ENCODE measurements at places on chromosomes 1 and 21.

DNA sequence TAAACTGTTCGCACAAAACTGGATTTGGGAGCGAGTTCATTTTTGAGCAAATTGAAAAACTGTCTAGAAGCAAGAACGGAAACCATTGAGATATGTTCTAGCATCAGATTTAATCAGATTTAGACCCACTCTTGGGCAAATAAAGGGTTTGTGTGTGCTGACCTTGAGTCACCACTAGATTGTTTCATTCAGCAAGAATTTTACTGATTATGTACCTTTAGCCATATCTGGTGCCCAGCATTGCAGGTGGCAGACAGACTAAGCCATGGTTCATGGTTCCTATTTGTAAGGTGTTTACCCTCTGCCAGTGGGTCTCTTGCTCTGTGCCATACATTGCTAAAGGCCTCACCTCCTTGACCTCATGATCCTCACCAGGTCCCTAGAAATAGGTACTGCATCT lies 1.4 kb downstream of the NUDC start:
- DNase-seq = no peak

DNA sequence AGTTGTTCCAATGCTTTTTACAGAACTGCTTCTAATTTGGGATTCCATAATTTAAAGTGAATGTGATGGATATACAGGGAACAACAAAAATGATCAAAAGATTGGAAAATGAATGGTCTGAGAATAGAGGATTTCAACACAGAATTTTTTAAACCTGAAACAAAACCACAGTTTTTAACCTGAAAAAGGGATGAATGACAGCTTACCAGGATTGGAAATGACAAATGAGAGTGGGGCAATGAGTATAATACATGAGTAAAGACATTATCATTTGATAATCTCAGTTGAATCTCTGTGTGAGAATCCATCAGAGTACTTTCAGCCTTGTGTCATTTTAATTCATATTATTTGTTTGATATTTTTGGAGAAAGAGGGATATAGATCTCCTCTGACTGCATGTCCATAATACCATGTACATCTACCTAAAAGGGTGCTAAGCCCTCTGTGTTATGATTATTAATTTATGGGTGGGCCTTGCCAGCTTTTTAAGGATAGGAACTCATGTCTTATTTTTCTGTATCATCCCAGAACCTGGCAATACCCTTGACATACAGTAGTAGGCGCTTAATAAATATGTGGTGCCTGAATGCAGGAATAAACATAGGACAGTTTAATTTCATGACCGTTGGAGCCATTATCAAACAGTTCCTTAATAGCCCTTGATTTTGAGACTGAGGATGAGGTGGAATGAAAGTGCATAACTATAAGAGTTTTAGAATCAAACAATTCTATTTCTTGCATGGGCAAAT lies 12.4 kb upstream of the ATP6V1G3 start:
- no peak for DNase-seq

- no peak for DNase-seq
These were observed 1.8 kb upstream of the CR1 start for GRCh38 chr1:207494171-207494570.

DNA sequence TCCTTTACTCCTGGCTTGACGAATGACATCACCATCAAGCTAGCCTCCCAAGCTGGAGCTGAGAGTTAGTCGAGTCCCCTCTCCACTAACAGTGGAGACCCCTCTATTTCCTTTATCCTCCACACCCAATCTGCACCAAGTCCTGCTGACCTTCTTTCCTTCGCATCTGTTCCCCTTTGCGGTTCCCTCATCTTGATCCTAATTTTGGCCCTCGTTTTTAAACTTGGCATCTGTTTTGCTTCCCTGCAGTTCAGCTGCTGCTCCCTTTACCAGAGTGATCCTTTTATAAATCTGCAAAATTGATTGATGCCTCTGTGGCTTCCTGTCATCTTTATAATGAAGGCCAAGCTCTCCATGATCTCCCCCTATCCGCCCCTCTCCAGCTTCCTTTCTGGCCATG lies 49.0 kb upstream of the TSPAN2 start:
- no peak for DNase-seq

DNA sequence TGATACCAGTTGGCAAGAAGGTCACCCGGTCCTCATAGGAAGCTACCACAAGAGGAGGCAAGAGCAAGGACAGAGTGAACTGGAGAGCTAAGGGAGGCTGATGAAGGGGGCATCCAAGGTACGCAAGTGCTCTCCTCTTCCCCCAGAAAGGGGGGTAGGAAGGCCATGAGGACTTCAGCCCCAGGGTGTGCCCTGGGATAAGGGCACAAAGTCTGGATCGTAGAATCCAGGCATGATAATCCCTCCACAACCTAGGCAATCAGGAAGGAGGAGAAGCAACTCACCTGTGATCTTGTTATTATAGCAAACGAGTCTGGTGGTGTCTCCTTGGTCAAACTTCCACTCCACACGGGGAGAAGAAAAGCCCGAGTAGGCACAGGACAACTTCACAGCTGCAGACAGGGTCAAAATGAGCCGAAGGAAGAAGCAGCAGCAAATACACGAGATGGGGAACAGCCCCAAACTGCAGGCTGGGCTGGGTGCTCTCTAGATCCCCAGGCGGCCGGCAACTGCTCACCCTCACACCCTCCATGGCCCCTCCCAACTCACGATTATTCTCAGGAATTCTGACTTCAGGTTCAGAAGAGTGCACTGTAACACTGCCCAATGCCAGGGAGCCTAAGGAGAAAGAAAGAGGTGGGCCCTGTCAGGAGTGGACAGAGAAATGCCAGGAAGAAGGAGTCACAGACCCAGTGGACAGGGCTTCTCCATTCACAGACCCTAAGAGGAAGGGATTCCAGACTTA lies 20.0 kb downstream of the F11R start:
- DNase-seq = no peak

Measured in cardiac muscle cell (in vitro differentiated cells and primary cell).